Amniotic stem cell (primary cell): ENCODE measurements at places on chromosomes 1 and 21.

GRCh38 chr1:98763488-98764150 is 102.1 kb downstream of the SNX7 start:
- DNase-seq = no peak

DNA sequence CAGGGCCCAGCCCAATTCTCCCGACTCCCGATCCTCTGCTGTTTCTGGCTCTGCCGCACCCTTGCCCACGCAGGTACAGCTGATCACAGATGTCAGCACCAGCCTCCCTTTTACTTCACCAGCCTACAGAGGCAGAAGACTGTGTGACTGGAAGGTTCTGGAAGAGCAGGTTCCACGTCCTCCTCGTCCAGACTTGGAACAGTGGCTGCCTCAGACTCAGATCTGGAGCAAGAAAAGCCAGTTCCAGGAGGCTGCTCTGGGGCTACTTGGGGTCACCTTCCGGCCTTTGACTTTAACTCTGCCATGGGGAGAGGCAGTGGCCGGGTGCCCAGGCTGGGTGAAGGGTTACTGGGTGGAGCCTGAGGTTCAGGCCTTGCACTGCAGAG is 16.1 kb upstream of the KLHDC7A start:
- no peak for DNase-seq

DNA sequence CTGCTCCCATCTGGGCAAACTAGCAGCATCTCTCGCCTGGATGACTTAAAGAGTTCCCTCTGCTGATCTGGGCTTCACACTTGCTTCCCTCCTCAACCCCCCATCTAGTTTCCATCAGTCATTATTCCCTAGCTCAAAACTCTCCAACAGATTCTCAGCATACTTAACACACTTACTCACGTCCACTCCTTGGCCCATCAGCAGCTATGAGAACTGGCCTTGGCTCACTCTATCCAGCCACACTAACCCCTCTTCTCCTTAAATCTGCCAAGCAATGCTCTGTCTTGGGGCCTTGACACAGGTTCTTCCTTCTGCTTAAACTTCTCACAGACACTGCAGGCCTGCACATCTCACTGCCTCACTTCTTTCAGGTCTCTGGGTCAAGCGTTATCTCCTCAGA is 41.6 kb downstream of the GNG12 start:
- DNase-seq = peak; percentile 73

- DNase-seq = no peak
Observed at GRCh38 chr1:167594822-167595221, 35.2 kb upstream of the RCSD1 start.
